Osteocyte (in vitro differentiated cells): ENCODE measurements at places on chromosomes 1 and 21. TPM values are rescaled to one million over a fixed set of nuclear protein-coding genes. Genes with fewer than 3 reads are reported as not detected.

Gene ALG14
- total RNA-seq, result 5.5 and 6.0 TPM in 2 replicates

GRCh38 chr1:10490286-10490970 lies 15.7 kb downstream of the PEX14 start:
- DNase-seq, result no peak
- H3K27me3 ChIP-seq, result no peaks in the 10 kb centered on the region
- no peak overlapping the region for H3K27ac ChIP-seq
- peaks cover 19% of the 10 kb centered on the region for H3K4me1 ChIP-seq

Gene NBPF20
- total RNA-seq, result 4.0 and 4.9 TPM in 2 replicates

DNA sequence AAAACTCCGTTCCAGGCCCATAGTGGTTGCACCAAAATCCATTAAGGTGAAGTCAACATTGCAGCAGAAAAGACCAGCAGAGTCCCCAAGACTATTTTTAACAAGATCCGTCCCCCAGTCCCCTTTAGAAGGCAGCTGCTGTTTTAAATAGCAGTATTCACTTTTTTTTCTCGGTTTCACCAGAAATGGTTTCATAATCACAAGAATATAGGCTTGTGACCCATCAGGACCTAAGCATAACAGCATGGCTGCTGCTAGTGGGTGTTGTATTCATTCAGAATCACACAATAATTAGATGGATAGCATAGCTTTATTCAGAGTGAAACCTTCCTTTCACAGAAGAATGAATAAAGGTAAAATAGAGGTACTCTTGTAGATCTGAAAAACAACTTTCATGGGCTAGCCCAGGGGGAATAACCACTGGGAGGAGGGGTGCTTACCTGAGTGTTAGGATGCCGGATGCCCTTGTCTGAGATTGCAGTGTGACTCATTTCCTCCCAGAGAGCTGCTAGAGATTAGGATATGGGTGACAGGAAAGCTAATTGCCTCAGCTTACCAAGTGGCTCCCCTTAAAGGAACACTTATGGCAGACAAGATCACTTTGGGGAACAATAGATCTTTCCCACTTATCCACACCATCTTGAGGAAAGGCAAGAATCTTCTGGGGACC lies 35.0 kb downstream of the ACKR1 start:
- H3K27ac ChIP-seq, result no peak overlapping the region
- DNase-seq, result no peak
- H3K36me3 ChIP-seq, result no peaks in the 10 kb centered on the region
- H3K4me3 ChIP-seq, result no peak overlapping the region
- H3K27me3 ChIP-seq, result no peaks in the 10 kb centered on the region

Gene SPRR2A
- not detected in 2 replicates for total RNA-seq
